ENCODE measurements at places on chromosomes 7 and 10.

GRCh38 chr7:103574576-103574975 lies 128.6 kb upstream of the SLC26A5 start:
- DNase-seq, result no peak

DNA sequence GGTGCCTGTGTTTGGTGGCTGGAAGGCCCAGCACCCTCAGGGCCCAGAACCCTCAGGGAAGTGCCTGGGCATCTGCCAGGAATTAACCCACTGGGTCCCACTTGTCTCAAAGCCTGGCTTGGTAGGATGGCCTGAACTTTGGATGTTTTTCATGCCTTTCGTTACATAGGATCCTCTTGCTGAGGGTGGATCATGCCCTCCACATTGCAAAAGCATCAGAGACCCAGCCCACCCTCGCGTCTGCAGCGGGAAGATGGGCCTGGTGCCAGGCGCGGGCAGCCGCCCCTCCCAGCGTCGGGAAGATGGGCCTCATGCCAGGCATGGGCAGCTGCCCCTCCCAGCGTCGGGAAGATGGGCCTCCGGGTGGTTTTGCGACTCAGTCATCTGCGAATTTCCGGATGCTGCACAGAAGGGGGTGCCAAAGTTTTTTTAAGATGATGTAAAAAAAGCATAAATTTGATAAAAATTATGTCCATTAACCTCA lies 51.9 kb upstream of the PRKAR1B start:
- DNase-seq, result no peak

GRCh38 chr7:121761399-121761798 lies 111.6 kb upstream of the PTPRZ1 start:
- no peak for DNase-seq

GRCh38 chr7:14698239-14698638 lies 204.3 kb downstream of the DGKB start:
- no peak for DNase-seq

DNA sequence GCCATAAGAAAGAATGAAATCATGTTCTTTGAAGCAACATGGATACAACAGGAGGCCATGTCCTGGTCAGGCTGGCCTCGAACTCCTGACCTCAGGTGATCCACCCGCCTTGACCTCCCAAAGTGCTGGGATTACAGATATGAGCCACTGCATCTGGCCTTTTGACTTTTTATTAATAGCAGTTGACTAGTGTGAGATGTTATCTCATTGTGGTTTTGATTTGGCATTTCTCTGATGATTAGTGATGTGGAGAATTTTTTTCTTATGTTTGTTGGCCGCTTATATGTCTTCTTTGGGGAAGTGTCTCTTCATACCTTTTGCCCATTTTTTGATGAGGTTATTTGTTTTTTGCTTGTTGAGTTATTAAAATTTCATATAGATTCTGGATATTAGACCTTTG lies 400.9 kb downstream of the SUGCT start:
- DNase-seq, result no peak

DNA sequence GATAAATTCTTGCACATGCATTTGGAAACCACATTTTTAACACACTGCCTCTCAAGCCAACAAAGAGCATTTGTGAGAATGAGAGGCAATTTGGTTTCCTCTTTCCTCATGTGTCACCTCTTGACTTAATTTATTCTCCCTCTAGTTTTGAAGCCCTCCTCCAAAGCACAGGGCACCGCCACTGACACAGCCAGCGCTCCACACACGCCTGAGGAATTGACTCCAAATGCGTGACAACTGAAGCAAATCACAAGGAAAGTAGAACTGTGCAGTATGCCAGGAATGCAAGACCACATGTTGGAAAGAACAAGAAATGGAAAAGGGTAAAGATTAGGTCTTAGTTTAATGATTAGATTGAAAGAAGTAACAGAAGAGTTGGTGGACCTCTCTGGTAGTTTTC lies 173.3 kb downstream of the LSM5 start:
- no peak for DNase-seq

DNA sequence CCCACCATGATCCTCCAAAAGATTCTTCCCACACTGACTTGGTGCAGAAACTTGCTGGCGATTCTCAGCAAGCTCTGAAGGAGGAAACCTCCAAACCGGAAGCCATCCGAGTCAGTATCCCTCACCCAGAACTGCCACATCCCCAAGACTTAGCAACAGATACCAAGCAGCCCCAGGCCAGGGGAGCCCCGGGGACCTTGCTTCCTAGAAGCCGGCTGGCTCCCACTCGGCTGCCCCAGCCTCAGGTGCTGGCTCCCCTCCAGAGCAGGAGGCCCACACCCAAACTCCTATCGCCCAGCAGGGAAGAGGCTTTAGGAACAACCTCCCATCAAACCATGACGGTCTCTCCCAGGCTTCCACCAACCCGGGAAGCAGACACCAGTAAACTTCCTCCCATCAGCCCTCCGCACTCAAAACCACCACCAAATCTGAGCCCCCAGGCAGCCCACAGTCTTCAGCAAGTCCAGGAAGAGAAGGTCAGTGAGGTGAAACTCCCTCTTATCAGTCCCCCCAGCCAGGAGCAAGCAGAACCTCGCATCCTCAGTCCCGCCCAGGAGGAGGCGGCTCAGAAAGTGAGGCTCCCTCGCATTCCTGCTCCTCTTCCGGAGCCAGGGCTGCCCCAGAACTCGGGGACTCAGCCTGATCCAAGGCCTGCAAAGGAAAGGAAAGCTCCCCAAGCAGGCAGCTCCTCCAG lies 82.3 kb downstream of the LRGUK start:
- no peak for DNase-seq

- DNase-seq, result no peak
These were observed 94.3 kb upstream of the PDE1C start for GRCh38 chr7:32164341-32164996.

- no peak for DNase-seq
These were observed 46.3 kb downstream of the CUL2 start for GRCh38 chr10:35043796-35044344.

- DNase-seq, result no peak
These were observed 32.2 kb downstream of the BAIAP2L1 start for GRCh38 chr7:98368716-98369115.

DNA sequence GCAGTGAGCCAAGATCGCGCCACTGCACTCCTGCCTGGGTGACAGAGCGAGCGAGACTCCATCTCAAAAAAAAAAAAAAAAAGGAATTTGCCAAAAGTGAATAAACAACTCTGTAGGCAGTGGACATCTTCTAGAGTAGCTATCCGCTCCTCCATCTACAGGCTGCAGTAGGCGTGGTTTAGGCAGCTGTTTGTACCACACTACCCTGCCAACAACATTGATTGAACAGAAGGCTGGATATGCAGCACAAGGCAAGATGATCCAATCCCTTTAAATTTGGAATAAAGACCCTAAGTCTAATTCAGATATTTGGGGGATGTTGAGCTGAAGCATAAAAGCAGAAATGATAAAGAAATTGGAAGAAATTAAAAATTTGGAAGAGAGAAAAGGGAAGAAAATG lies 141.6 kb downstream of the TES start:
- no peak for DNase-seq

- no peak for DNase-seq
These were observed 127.6 kb downstream of the COBL start for GRCh38 chr7:51188987-51189386.

- no peak for DNase-seq
These were observed at the start of gene AGMO for GRCh38 chr7:15561835-15562234. TSS of gene AGMO (minus strand) at chr7:15562015.

- DNase-seq, result no peak
These were observed 44.2 kb upstream of the PRSS58 start for GRCh38 chr7:142301923-142302550.

DNA sequence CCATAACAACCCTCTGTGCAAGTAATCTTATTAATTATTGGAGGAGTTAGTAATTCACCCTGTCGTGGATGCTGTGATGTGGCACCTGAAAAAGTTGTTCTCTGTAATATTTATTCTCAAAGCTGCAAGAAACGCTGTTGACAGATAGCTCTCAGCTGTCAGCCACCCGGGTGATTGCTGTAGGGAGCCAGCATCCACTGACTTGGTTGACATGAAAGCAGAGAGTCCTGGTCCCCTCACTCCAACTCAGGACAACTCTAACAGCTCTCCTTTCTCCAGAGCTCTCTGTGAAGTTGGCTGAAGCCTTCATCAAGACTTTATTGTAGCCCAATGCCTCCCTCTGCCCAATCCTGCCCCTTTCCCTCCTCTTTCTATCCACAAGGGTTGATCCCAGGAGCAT lies 98.0 kb downstream of the FAM107B start:
- no peak for DNase-seq

- no peak for DNase-seq
These were observed 82.6 kb upstream of the UCN3 start for GRCh38 chr10:5282137-5282536.

GRCh38 chr7:81525841-81526240 lies 244.0 kb downstream of the HGF start:
- DNase-seq, result no peak

DNA sequence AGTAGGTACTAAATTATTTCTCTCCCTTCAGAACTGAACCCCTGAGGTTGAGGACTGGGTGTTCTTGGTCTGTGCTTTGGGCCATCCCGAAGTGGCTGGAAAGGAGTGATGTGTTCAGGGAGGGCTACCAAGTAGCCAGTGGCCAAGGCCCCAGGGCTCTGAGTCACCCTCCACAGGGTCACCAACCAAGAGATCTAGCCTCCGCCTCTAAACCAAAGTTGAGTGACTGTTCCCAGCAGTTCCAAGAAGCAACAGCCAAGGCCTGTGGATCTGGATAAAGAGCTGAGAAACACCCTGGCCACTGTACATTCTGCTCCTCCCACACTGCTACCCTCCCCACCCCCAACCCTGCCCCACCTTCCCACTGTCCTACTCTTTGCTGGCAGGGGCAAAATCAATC lies 35.5 kb upstream of the KCNMA1 start:
- no peak for DNase-seq

DNA sequence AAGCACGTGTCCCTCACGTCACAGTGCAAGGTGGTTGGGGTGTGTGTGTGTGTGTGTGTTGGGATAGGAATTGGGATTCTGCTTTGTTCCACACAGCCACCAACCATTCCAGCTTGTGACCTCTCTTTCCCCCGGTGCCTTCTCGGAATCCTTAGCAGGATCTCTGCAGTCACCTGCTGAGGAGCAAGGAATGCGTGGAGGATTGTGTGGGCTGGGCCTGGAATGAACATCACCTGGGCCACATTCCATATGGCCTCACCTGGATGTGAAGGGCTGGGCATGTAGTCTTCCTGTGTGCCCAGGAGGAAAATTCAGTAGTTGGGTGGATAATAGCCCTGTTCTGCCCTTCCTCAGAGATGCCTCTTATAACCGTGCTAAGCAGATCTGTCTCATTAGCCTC lies 113.8 kb downstream of the CHN2 start:
- no peak for DNase-seq

DNA sequence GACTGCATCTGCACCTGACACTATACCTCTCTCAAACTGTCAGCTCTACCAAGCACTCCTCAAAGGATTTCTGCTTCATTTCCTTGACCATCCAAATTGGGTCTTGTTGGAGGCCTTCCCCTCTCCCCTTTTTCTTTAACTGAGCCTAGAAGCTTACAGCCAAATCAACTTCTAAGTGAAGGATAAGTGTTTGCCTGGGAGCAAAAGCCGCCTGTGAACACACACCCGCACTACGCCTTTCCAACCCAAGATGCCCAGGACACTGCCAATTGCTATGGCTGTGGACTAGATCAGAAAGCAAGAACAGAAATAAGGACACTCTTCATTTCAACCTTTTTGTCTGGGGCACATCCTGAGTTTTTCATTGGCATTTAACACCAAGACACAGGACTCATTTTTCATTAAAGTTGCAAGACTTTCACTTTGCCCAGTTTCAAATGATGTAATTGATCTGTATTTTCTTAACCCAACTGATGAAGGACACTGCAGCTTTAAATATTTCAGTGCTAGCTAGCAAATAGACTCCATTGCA lies 52.8 kb downstream of the CPEB3 start:
- DNase-seq, result no peak

Measured in HS-5 (cell line).